ENCODE measurements at places on chromosomes 4 and X.
A peak's percentile ranks its signal among the peaks of the same experiment; 100 is the strongest.

- no peak for DNase-seq
These were observed 153.7 kb upstream of the FGF16 start for GRCh38 chrX:77293331-77293995.

GRCh38 chr4:93446038-93446437 lies 382.5 kb upstream of the ATOH1 start:
- no peak for DNase-seq

DNA sequence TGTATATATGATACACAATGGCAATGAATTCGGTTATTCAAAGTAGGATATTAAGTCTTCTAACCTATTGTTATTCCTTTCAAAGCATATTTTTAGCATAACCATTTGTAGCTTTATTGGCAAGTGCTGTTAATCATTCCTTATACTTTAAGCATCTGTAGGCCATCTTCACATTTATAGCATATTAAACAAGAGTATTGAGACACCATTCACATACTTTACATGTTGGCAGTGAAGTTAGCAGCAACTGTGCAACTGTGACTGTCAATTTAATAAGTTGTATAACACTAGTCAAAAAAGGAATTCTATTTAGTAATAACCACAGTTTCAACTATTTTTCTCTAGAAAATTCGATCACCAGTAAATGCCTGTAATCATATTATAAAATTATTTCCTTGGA lies 107.3 kb upstream of the MYOZ2 start:
- DNase-seq: no peak

GRCh38 chrX:16320765-16321355 lies 153.6 kb downstream of the MAGEB17 start:
- no peak for DNase-seq

DNA sequence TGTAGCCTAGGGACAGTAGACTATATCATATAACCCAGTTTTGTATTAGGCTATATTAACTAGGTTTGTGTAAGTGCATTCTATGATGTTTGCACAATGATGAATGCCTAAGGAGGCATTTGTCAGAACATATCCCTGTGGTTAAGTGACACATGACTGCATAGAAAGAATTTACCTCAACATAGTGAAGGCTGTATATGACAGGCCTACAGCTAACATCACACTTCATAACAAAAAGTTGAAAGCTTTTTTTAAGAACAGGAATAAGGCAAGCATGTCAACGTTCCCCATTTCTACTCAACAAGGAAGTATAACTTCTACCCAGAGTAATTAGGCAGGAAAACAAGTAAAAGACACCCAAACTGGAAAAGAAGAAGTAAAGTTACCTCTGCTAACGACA lies 165.9 kb upstream of the NDST4 start:
- DNase-seq: no peak

GRCh38 chr4:148126825-148127224 lies 315.4 kb downstream of the NR3C2 start:
- DNase-seq: no peak

DNA sequence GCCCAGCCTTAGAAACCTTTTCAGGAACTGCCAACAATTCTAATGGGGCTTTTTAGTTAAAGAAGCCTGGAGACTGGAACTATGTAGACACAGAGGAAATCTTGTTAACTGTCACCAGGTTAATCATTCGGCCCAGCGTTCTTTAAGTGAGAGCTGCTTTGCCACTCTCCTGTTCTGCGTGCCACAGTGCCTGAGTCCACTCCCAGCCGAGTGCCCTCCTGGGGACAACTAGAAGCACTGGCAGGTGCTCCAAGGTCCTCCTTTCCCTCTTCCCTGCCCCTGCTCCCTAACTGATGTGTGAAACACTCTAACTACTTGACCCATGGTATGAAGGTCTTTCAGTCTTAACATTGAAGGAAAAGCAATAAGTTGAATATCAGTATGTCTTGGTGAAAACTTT lies 151.2 kb upstream of the TLL1 start:
- DNase-seq: no peak

- DNase-seq: no peak
These were observed 75.7 kb downstream of the ANXA3 start for GRCh38 chr4:78627046-78627965.

DNA sequence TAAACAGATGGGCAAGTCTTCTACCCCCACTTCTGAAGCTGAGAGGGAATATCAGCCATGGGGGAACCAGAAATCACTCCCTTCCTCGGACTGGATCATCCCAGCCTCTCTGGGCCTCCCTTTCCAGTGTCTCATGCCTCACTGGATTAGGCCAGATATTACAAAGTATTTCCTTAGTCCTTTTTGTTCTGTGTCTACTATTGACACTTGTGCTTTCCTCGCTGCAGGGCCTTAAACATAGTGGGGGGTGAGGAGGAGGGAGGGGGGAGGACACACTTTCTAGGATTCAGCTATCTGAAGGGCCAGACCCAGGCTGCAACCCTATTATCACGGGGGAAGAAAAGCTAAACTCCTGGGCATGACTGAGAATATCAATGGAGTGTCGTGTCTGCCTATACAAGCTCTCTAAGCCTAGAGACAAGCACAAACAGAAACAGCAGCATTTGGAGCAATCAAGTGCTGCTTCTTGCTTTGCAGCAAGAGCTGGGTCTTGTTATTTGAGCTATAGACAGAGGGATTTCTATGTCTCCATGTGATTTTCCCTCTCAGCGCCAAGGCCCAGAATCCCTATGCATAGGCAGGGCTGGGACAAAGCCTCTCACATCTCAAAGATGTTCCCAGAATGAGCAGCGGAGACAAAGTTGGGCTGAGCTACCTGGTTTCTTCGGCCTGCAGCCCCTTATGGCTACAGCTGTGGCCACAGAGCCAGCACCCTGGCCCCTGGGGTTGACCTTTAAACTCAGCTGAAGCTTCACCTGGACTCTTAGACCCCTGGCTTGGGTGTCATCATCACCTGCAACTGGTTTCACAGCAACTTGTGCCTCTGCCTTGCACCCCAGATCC lies 20.2 kb downstream of the PJA1 start:
- DNase-seq: no peak

GRCh38 chr4:56460085-56460484 lies 7.3 kb upstream of the SRP72 start:
- no peak for DNase-seq

DNA sequence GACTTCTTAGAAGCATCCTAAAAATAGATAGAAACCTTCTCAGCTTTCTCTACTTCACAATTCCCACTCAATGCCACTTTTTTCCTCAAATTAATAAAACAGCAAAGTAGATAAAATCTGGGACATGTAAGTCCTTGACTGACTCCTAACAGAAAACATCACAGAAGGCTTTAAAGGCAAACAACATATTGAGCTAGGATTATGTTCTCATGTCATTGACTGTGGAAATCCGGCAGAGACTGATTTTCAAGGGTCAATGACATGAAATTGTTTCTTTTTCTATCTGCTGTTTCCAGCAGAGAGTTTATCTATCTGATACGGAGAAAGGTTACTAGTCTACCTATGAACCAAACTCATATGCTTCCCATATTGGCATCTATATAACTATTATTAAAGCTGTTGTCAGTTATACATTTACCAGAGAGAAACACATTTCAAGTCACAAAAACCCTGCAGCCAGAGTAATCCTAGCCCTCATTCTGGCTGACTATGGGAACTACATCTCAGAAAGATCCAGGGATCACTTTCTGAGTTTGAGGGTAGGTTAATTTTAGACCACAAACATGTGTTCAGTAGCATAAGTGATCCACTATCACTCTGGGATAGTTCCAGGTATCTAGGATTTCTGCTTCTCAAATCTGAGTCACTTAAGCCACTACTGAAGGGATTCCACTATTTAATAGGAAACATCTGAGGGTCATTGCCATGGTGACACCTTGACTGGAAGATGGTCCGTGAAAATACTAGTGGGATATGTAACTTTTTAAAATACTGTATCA lies 147.6 kb downstream of the PPP3CA start:
- no peak for DNase-seq

DNA sequence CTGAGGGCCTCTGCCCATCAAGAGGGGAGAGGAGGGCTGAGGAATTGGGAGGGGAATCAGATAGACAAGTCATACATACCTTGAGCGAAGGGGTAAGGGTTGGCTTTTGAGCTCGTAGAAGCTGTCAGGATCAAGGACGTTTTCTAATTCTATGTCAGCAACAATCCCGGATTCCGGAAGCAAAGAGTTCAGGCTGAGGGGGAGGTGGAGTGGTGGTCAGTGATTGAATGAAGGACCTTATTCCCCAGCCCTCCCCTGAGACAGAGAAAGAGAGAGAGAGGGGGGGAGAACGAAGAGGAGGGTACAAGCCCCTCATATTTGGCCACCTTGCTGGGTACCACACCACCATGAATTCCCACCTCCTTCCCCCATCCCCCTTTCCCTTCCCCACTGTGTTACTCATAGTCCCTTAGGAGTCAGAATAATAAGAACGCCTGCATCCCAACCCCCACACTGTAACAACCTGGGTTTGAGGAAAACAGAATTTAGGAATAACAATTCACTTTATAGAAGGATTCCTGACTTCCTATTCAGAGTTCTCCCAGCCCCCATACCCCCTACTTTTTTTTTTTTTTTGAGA lies 2.7 kb downstream of the TFE3 start:
- no peak for DNase-seq

GRCh38 chrX:53089925-53090324 lies 4.0 kb upstream of the KANTR start:
- peak; percentile 63 for DNase-seq

- no peak for DNase-seq
These were observed 137.3 kb upstream of the PDLIM3 start for GRCh38 chr4:185672618-185673017.

DNA sequence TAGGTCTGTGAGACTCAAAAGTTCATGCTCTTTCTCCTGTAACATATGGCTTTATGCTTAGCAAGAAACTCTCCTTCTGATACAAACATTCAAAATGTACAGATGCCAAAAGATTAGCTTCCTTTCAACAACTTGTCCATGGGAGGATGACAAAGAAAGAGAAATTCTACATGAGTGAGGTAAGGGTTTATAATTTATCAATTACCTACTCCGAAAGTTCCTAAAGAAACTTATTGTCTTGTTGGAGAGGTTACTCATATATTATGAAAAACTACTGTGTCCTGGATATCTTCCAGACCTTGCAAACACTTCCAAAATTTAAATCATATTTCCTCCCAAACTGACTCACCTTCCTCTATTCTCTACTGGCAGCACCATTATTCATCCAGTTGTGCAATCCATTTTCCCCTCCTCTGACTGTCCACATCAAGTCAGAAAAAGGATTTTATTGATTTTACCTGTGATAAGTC lies 65.1 kb downstream of the ENPEP start:
- no peak for DNase-seq

- DNase-seq: no peak
These were observed 49.1 kb downstream of the ARHGEF9 start for GRCh38 chrX:63735882-63736281.

DNA sequence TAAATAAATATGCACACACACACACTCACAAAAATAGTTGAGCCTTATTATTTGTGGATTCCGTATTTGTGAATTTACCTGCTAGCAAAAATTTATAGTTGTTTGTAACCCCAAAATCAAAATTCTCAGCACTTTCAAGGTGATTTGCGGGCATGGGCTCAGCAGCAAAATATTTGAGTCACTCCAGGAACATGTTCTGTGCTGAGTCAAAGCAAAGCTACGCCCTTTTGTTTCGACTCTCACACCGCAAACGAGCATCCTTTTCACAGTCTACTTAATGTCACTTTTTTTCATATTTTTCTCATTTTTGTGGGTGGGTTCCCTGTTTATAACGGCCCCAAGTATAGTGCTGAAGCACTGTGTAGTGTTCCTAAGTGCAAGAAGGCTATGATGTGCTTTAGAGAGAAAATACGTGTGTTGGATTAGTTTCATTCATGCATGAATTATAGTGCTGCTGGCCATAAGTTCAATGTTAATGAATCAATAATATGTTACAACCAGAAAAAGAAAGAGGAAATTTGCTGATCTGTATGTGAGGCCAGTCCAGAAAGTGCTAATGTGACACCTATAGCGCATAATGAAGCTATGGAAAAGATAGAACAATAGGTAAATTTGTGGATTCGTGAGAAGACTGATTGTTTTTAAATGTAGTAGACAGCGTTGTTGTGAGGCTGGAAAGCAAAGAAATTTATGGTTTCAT lies 723.2 kb upstream of the AGA start:
- no peak for DNase-seq

DNA sequence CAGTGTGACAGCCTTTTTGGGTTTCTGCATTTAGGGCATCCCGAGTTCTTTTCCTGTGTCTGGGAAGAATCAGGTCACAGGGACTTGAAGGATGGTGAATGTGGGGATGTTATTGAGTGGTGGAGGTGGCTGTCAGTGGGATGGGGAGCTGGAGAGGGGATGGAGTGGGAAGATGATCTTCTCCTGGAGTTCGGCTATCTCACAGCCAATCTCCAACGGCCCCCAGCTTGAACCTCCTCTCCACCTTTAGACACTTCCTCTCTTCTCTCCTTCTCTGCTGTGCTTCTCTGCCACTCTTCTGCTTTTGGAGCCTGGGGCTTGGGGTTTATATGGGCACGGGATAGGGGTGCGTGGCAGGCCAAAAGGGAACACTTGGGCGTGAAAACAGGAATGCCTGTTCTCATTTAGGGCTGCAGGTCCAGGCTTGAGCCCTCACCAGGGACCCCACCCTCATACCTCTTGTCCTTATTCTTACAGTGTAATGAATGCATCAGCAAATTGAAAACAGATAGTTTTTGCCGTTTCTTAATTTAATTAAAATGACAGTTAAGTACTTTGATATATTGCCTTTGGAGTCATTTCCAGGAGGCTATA lies 37.5 kb downstream of the USP9X start:
- no peak for DNase-seq

- peak; percentile 1 for DNase-seq
These were observed at the start of gene ARSD for GRCh38 chrX:2928583-2929434. Gene ARSD, minus strand, starts transcription at chrX:2929339. Its CDS starts 64 bp downstream, at chrX:2929275.

DNA sequence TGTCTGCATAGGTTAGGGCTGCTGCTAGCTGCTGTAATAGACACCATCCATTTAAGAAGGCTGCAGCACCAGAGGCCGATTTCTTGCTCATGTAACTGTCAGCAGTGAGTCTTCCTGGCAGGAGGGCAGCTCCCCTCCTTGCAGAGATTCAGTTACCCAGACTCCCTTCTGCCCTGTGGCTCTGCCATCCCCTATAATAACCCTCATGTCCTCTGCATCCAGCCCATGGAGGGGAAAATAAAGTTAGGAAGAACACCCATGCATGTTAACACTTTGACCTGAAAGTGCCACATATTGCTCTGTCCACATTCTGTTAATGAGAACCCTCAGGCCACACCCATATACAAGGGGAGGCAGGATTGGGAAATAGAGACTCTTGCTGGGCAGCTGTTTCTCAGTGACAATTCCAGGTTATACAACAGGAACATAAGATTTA lies 5.4 kb downstream of the STBD1 start:
- DNase-seq: no peak

Measured in DMS79 treated with DMSO at 0.1 percent for 48 hours (cell line).